ENCODE measurements at places on chromosomes 5 and 9.

GRCh38 chr9:129627556-129628440 is 1.8 kb downstream of the NTMT1 start:
- peak; percentile 77 for DNase-seq

GRCh38 chr5:61267116-61267515 is 64.9 kb upstream of the ZSWIM6 start:
- DNase-seq = no peak

DNA sequence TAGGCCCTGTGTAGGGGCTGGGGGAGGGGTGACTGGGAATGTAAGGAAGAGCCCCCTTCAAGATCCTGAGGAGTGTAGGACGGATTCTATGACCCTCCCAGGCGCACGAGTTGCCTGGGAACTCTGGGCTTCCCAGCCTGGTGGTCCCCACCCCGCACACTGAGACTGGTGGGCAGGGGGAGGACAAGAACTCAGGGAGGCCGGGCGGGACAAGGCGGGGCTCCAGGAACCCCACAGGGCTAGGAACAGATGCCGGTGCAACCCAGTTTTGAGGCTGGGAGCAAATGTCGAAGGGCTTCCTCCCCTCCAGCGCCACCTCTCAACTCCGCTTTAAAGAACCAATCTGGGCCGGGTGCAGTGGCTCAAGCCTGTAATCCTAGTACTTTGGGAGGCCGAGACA is 1.3 kb upstream of the VDAC1 start:
- no peak for DNase-seq

- DNase-seq = no peak
Measured at GRCh38 chr5:3925935-3926334, 330.3 kb downstream of the IRX1 start.

GRCh38 chr9:87612536-87612935 is 113.4 kb upstream of the CTSL start:
- DNase-seq = no peak

GRCh38 chr5:40277161-40277906 is 402.4 kb upstream of the PTGER4 start:
- DNase-seq = no peak

DNA sequence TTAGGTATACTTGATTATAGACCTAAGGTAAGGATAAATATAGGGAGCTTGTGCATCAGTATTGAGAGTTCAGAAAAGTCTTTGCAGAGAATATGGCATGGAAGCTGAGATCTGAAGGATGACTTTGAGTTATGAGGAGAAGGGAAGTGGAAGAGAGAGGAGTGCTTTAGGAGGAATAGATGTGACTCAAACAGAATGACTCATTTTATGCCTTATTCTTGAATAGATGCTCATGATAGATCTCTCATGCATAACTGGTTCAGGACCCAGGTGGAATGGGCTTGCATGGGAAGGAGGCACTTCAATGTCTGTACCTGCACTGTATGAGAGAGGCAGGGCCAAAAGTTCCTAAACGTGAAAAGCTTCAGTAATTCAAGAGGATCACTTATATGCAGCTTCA is 103.3 kb downstream of the CWC27 start:
- no peak for DNase-seq

DNA sequence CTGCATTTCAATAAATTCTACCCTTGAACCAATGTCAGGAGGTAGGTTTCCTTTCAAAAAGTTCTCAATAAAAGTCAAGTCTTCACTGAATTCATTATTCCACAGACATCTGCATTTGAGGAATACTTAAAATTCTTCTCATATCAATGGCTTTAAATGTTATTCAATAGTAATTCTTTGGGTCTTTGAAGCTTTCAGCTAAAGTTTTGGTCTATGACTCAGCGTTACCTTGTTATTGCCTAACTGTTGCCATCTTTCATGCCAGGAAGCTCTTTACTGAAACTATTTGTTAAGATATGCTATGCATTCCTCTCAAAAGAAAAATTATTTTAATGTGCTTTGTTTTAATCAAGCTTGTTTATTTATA is 170.5 kb downstream of the NNT start:
- no peak for DNase-seq

DNA sequence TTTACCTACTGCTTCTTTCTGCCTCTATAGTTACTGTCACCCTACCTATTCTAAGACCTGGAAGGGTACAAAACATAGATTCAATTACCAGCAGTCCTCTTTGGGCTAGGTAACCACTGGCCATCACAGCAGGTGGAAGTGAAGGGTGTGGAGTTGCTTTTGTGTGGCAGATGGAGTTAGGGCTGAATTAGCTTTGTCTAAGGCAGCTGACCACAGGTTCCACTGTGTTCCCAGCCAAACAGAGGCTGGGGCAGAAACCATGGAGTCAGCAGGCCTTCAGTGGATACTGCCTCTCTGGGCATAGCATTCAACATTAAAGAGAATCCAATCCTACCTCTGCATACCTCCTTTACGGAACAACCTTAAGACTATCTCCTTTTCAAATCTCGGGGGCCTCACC is 254.2 kb downstream of the RFX3 start:
- no peak for DNase-seq

DNA sequence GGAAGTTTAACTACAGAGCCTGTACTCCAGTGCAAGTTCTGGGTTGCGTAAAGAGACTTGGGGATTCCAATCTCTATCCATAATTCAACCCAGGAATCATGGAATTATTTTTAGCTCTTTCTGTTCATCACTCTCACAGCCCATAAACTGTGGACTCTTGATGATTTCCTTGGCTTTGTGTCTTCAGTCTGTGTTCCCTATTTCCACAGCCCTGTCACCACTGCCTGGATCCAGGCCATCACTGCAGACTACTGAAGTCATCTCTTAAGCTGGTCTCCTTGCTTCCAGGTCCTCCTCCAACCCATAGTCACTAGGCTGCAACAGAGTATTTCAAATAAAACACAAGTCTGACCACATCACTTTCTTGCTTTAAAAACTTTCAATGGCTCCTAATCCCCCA is 211.7 kb downstream of the PLK2 start:
- DNase-seq = no peak

DNA sequence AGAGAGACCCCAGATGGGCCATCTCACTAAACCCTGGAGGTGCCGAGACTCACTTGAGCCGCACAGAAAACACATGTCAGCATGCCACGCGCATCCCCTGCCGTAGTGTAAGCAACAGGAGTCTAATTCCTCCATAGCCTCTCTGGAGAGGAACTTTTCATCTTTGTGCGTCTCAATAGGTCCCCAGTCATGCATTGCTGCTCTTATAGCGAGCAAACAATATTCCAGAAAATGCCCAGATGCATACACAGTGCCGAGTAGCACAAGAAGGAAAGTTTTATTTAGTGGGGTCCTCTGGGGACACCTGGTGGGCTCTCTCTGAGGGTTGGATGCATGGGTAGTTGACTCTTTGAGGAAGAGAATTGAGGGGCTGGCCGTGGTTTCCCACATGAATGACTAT is 97.9 kb upstream of the DAP start:
- no peak for DNase-seq

DNA sequence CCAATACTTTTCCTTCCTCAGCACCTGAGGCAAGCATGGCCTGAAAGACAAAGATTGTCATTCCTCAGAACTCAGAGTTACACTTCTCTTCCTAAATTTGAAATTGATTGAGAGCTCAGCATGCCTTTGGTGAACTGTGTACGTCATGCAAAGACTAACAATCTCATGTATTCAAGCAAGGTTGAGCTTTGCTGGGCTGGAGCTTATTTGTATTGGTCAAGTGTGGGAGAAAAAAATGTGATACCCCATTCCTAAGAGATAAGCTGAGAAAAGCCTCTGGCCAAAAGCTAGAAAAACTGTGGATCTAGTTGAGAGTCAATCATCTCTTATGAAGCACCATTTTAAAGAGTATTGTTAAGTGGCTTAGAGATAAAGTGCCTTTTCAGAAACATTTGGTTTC is 392.2 kb downstream of the RASEF start:
- no peak for DNase-seq

DNA sequence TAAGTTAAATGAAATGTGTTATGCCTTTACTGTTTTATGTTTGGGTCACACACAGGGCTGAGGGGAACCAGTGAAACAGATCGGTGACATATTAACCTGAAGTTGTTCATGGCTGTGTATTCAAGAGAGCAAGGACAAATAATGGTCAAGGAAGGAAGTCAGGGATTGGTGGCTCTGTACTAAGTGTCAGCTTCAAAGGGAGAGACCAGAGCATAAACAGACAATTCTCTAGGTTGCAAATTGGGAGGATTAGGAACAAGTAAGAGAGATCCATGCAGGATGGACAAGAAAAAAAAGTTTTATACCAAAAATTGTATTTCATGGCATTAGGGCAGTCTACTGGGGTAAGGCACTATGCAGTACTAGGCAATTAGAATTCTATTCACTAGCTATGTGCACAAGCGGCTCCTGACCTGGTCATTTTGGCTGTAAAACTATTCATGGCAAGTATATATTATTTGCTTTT is 156.3 kb downstream of the PLPPR1 start:
- no peak for DNase-seq

- DNase-seq = no peak
Measured at GRCh38 chr5:90967851-90968250, 409.3 kb downstream of the ADGRV1 start.

DNA sequence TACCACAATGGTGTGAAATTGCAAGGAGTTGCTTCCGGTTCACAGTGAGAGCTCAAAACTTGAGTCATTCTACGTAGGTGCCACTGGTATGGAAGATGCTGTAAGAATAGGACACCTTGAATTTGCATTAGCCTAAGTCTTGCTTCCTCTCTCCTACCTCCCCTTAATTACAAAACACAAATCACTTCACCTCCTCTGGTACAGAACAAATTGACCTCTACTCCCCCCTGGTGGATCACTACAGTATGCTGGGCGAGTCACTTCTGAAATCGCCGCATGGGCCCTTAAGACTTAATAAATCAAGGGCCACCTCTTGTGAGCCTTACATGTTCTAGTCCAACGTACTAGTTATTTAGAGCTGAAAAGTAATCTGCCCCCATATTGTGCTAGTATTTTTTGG is 145.3 kb upstream of the SMARCA2 start:
- no peak for DNase-seq

- DNase-seq = no peak
Measured at GRCh38 chr5:141637123-141637766, 448 bp downstream of the RELL2 start.

- DNase-seq = peak; percentile 78
Measured at GRCh38 chr5:139708877-139709581, 60.9 kb downstream of the CXXC5 start.

- no peak for DNase-seq
Measured at GRCh38 chr5:72692651-72693442, 123.6 kb upstream of the TNPO1 start.

GRCh38 chr5:127609957-127610356 is 38.9 kb upstream of the CTXN3 start:
- DNase-seq = no peak

DNA sequence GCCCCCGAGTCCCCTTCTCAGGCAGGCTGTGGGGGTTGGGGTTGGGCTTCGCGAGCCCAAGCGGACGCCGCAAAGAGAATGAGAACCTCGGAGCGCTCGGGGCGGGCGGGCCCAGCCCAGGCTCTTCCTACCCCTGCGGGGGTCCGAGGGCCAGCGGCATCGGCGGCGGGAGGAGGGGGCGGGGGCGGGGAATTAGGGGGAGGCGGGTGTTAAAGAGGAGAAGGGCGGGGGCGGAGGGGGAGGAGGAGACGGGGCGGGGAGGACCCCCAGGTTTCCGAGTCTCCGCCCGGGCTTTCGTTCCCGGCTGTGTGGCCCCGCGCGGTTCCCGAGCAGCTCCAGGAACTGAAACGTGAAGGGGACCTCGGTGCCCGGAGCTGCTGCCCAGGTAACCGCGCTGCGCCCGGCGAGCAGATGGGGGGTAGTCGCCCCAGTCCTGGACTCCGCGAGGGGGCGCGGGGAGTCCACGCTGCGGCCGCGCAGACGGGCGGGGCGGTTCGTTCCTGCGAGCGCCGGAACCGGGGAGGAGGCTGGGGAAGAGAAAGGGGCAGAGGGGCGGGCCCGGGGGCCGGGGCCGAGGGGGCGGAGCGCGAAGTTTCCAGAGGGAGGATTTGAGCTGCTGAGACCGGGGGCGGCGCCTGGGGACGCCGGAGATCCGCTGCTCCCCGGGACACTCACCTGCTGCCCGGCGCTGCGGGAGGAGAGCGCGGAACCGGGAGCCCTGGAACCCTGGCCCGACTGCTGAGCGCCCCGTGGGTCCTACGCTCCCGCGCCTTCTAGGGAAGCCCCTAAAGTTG is 38.4 kb upstream of the PLEKHG4B start:
- no peak for DNase-seq

DNA sequence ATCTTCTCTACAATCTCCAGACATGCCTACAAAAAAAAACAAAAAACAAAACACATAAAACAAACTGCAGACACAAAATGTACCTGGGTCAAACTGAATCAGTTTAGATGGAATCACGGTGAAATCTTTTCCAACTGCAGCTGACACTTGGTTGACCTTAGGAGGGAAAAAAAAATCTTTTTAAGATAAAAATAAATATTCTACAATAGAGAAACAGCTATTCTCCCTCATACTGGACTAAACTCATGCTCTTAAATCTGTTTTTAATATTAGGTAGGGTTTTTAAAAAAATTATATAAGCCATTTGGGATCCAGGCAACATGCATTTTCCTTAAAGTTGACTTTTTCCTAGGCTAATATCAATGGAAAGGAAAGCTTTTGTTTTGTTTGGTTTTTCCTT is 33.8 kb upstream of the CER1 start:
- no peak for DNase-seq

DNA sequence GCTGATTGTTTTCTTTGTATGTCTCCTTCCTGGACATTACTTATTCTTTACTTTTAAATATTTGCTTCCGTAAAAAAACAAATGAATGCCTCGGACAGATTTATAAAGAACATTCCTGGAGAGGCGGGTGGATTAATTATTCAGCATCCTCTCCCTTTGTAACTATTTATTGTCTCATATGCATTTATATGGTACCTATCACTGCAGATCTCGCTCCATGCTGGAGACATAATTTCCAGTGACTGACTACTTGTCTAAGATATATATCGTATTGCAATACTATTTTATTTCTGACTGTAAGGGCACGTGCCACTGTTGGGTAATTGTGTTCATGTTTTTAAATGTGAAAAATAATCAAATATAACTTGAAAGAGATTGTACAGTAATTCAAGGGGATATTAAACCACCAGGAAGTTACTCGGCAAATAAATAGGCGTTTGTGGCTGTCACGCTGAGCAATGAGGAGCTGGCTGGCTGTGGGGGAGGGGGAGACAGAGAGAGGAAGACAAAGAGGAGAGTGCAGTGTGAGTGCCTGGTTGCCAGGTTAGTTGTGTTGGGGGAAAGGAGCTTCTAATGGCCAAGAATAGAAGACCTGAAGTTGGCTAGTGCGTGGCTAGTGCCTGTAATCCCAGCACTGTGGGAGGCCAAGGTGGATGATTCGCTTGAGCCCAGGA is 131.8 kb upstream of the GABRP start:
- no peak for DNase-seq

DNA sequence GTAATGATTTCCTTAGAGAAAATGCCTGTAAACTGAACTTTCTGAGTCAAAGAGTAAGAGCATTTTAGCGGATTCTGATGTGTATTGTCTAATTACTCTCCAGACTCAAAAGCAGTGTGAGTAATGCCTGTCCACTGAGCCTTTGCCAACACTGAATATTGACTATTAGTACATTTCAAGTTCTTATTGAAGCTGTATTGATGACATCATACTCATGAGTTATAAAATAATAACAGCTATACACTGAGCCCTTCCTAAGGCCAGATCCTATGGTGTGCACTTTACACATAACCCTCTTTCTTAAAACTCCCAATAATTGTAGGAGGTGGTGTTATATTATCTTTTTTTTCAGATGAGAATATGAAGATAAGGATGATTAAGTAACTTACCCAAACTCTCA is 152.8 kb upstream of the TRPC7 start:
- no peak for DNase-seq

Data from brain pericyte (primary cell).